ENCODE measurements at places on chromosomes 4 and X.
A peak's percentile ranks its signal among the peaks of the same experiment; 100 is the strongest.

- no peak for DNase-seq
Measured at GRCh38 chr4:8171984-8172924, 13.6 kb upstream of the ABLIM2 start.

GRCh38 chr4:177077095-177077971 lies 232.3 kb upstream of the NEIL3 start:
- DNase-seq, result no peak

GRCh38 chrX:153371256-153371655 lies 29.9 kb downstream of the PNMA6E start:
- no peak for DNase-seq

GRCh38 chrX:6149060-6149872 lies 79.4 kb downstream of the NLGN4X start:
- no peak for DNase-seq

- no peak for DNase-seq
Measured at GRCh38 chrX:38807873-38808272, 6.6 kb downstream of the MID1IP1 start.

DNA sequence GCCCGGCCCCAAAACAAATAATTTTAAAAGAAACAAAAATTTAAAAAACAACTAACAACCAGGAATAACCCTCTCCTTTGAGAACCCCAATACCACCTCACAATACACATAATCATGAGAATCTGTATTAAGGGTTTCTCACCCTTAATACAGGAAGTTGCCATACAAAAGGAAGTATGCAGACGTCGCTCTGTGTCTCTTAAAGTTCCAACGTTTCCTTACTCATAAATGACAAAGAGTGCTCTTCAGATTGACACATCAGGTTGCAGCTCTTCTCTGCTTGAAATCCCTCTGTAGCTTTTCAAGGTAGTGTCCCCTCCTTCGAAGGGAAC lies 73.9 kb upstream of the IRF2 start:
- DNase-seq, result no peak

DNA sequence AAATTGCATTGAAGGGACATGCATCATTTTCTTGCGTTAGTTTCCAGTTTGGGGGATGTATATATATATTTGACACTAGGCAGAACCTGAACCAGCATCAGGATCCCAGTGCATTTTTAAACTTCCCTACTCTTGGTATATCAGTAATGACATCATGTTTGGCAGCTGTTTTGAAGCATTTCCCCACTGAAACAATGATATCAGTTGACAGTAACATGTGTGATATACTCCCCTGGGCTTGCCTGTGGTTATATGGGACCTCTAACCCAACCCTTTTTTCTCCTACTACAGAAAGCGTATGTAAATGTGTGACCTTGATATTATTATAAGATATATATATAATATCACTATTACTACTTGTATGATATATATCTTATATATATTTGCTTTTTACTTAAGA lies 225.9 kb upstream of the CASK start:
- no peak for DNase-seq

DNA sequence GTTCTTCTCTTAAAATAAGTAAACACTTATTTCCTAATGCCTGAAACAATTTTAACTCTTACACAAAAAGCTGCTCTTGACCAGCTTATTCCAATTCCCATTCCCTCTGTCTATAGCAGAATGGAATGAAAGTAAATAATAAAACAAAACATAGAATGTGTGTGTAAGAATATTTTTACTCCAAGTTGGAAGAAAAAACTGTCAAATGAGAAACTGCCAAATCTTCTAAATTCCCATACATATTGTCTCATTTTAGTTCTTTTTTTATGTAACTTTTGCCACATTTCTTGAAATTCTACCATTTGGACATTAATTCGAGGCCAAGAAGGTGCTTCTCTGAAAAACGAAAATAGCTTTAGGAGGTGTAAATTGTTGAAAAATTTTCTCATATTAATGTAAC lies 477.1 kb downstream of the FAT4 start:
- DNase-seq, result no peak

DNA sequence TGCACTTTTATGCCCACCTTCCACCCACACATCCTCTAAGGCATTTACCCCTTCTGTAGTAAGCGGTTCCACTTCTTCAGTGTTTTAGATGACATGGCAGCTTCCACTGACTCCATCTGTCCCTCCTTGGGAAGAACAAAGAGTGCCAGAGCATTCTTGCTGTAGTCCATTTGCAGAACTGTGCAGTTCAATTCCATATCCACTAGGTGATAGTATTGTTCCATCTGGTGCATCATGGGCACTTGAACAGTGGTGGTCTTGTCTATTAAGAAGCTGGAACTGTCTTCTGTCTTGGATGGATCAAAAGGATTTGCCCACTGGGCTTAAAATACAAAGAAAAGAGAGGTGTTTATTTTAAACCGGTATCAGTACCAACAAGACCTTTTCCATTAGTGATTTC lies 3.5 kb downstream of the SERPINA7 start:
- DNase-seq, result no peak

GRCh38 chr4:102352781-102353180 lies 7.5 kb upstream of the SLC39A8 start:
- DNase-seq, result no peak

- no peak for DNase-seq
Measured at GRCh38 chr4:150699599-150699998, 117.6 kb downstream of the MAB21L2 start.

DNA sequence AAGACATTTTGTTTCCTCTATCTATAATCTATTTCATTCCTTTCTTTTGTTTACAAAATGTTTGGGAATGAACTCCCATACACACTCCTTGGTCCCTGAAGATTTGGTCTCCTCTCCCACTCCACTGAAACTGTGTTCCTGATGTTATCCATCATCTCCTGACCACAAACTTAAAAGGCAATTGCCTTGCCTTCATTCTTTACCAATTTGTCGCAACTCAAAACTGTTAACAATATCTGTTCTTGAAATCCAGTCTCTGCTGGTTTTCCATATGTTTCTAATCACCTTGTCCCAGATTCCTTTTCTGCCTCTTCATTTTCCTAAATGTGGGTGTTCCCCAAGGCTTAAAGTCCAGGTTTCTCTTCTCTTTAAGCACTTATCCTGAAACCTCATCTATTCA lies 262.2 kb upstream of the TTC29 start:
- no peak for DNase-seq

- DNase-seq, result no peak
Measured at GRCh38 chrX:38919202-38919601, 117.9 kb downstream of the MID1IP1 start.

GRCh38 chr4:95835672-95836071 lies 4.2 kb upstream of the PDHA2 start:
- DNase-seq, result peak; percentile 33
